WERI-Rb-1 (cell line): ENCODE measurements at places on chromosomes 1 and 21.

DNA sequence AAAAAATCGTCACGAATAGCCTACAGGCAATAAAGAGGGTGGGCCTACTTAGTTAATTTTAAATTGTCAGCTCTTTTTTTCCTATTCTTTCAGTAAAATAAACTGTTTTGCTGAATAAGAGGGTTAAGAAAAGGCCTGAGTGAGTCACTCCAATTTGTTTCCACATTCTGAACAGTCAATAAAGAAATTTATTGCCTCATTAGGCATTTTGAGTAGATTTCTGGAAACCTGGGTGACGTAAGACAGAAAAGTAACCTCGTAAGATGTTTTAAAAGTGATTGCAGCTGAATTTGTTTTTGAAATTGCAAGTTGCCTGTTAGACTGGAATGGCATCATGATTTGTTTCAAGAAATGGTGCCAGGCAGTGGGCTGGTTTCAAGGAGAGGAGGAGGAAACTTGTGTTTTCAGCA lies 439.3 kb downstream of the USP25 start:
- no peak for DNase-seq

- no peak for DNase-seq
Observed at GRCh38 chr1:12081648-12082396, 18.7 kb downstream of the TNFRSF8 start.

DNA sequence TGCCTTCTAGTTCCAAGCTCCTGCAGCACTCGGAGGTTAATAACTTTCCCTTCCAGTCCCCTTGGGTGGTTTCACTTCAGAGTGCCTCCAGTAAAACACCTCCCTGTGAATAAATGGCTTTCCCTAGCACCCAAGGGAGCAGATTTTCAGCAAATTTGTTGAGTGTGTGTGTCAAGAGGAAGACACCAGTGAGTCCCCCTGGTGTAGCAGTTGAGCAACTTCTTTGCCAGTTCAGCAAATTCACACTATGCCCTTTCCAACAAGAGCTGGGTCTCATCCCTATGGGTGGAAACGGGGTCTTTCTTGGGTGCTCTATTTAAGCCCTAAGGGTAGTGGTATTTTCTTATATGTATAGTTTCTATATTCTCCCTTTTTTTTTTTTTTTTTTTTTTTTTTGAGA lies 806 bp upstream of the AADACL4 start:
- DNase-seq: no peak

DNA sequence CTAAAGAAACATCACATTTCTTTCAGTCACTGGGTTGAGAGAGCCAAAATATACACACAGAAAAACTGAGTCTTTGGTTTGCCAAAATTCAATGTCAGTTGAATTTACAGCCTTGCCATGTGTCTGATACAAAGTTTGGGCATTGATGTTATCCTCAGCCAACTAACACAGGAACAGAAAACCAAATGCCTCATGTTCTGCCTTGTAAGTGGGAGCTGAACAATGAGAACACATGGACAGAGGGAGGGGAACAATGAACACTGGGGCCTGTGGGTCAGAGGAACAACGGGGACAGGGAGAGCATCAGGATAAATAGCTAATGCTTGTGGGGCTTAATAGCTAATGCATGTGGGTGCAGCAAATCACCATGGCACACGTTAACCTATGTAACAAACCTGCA lies 39.6 kb upstream of the C21orf91 start:
- DNase-seq: no peak

DNA sequence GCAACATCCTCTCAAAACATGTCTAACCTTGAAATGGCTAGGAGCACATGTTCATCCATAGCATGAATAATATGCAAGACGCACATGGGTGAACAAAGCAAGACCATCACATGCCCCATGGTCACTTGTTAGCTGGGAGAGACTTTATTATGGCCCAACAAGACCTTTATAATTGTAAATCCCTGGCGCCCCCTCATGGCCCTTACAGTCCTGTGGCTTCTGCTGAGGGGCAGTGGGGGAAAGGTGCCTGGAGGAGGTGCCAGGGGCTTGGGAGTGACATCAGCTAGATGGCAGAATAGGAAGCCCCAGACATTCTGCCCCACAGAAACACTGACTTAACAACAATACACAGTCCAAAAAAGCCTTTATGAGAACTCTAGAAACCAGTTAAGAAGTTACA lies 51.7 kb downstream of the CSMD2 start:
- DNase-seq: no peak

GRCh38 chr1:233919786-233920185 lies 15.3 kb downstream of the SLC35F3 start:
- no peak for DNase-seq

- no peak for DNase-seq
Observed at GRCh38 chr1:185448591-185449186, 131.6 kb upstream of the IVNS1ABP start.

DNA sequence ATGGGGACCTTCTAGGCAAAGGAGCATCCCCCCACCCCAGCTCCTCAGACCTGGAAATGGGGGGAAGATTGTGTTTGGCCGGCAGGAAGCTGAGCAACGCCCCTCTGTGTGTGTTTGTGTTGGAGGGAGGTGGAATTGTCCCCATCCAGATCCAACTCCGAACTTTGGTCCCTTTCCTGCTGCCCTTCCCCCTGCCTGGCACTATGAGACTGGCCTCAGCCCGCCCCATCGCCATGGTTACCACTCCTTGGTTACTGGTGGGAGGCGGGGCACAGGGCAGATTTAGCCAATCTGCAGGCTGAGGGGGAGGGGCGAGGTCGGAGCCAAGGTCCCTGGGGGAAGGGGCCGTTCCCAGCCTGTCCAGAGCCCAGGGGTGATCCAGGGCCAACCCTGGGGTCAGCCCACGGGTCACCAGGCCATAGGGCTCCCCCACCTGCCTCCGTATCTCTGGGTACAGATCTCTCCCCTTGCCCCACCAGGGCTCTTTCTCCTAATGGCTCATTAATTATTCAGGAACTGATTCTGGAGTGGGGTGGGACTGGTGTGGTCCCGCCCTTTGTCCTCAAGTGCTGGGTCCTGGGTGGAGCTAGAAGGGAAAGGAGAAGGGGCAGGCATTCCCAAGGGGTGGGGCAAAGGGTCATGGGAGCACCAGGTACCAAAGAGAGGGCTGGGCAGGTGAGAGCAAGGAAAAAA lies 15.2 kb downstream of the PTPRF start:
- peak; percentile 77 for DNase-seq

DNA sequence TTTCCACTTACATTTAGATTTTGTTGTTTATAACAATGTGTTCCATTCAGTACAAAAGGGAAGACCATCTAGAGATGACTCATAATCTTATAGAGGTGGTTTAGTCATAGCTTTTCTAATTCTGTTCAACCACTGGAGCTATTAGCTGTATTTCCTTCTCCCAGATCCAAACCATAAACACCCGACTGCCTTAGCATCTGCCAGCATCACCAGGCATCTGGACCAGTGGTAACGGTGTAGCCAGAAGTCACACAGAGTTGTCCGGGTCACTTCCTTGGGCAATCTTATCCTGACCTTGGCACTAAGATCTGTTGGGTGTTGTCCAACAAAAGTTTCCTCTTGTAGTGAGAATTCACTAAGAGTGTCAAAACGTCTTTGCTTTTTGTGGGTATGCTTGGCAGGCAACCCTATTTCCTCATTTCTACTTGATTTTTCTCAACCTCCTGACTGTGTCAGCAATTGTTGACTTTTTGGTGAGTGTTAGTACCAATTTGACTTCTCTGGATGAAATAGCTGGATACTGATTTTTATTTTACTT lies 372.1 kb upstream of the B3GALT2 start:
- no peak for DNase-seq

DNA sequence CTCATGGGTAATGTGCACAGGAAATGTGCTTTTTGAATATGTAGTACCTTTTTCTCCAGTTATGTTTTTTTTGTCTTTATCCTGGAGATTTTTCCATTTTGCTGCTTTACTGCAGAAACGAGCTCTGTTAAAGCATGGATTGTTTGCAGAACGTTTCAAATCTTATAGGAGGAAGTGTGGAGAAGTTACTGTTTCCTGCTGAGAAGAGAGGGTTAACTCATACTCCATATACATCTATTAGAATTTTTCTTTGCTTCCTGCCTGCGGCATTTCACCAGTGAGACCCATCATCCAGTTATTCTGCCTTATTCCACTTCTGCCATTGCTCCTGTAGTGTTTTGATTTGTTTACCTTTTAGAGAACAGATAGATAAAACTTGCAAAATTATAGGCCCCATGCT lies 2.0 kb downstream of the RPRD2 start:
- no peak for DNase-seq

GRCh38 chr1:27349784-27350662 lies 8.2 kb downstream of the SYTL1 start:
- DNase-seq: peak; percentile 83

- no peak for DNase-seq
Observed at GRCh38 chr1:225817611-225818061, 7.7 kb downstream of the EPHX1 start.

GRCh38 chr1:205353612-205354011 lies 3.1 kb downstream of the KLHDC8A start:
- no peak for DNase-seq

GRCh38 chr21:41801321-41802197 lies 34.7 kb upstream of the RIPK4 start:
- no peak for DNase-seq

DNA sequence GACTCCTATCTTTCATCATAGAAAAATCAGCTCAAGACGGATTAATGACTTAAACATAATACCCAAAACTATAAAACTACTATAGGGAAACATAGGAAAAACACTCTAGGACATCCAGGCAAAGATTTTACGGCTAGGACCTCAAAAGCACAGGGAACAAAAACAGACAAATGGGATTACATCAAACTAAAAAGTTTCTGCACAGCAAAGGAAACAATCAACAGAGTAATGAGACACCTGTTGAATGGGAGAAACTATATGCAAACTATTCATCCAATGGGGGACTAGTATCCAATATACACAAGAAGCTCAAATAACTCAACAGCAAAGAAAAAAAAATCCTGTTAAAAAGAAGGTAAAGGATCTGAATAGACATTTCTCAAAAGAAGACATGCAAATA lies 18.6 kb downstream of the NSL1 start:
- no peak for DNase-seq

GRCh38 chr1:31318146-31318545 lies 21.3 kb downstream of the ZCCHC17 start:
- DNase-seq: no peak

DNA sequence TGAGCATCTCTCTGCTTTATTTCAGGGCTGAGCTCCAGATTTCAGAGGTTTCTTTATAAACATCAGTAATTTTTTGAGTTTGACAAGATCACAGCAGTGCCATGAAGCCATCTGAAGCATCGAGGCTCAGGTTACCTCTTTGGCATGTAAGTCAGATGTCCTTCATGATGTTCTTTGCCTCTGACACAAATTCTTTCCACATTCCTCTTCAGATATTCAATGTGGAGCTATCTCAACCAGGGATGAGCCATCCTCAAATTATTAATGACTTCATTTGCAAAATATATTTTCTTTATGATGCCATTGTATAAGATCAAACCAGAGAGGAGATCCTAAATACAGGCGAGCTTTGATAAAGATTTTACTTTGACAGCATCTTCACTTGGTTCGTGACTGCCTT lies 256.7 kb downstream of the COL11A1 start:
- no peak for DNase-seq

GRCh38 chr1:178533121-178533946 lies 20.4 kb downstream of the TEX35 start:
- no peak for DNase-seq

DNA sequence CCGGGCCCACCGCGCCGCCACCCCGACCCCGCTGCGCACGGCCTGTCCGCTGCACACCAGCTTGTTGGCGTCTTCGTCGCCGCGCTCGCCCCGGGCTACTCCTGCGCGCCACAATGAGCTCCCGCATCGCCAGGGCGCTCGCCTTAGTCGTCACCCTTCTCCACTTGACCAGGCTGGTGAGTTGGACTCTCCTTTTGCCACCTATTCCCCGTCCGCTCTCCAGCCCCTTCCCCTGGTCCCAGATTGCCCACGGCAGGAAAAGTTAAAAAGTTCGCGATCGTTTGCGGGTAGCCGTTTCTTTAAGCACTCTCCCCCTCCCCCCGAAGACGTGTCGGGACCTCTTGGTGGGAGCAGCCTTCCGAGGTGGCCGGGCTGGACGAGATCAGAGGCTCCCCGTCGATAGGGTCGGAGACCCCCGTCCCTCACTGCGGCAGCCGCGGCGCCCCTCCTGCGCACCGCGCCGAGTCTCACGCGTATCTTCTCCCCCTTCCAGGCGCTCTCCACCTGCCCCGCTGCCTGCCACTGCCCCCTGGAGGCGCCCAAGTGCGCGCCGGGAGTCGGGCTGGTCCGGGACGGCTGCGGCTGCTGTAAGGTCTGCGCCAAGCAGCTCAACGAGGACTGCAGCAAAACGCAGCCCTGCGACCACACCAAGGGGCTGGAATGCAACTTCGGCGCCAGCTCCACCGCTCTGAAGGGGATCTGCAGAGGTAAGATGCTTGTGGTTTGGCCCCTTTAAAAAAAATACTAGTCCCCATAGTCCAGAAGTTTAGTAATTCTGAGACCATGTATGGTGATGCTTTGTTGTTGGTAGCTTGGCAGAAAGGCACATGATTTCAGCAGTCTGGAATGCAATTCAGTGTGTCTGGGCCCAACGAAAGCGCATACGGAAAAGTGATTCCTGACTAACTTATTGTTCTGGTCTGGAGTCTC lies 576 bp downstream of the CCN1 start:
- peak; percentile 59 for DNase-seq

- DNase-seq: no peak
Observed at GRCh38 chr1:162189345-162189744, 119.9 kb downstream of the NOS1AP start.

- DNase-seq: no peak
Observed at GRCh38 chr1:73842436-73842835, 355.5 kb downstream of the LRRIQ3 start.

DNA sequence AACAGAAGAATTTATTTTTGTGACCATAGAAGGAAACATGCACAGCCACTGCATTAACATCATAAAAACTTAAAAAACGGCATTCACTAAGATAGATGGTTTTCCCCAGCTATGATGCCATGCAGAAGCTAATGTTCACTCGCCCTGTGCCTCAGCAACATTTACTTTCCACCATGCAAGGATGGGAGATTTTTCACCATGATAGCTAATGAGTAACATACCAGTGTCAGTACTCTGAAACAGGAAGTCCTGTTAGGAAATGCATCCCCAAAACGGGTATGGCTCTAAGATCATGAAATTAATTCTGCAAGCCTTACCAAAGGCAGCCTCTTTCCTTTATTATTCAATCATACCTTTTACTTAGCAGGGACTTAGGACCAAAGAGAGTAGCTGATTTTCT lies 17.5 kb upstream of the VAMP3 start:
- no peak for DNase-seq

- DNase-seq: no peak
Observed at GRCh38 chr1:205275133-205275532, 46.4 kb downstream of the NUAK2 start.
